ENCODE measurements at places on chromosomes 5 and 9.

DNA sequence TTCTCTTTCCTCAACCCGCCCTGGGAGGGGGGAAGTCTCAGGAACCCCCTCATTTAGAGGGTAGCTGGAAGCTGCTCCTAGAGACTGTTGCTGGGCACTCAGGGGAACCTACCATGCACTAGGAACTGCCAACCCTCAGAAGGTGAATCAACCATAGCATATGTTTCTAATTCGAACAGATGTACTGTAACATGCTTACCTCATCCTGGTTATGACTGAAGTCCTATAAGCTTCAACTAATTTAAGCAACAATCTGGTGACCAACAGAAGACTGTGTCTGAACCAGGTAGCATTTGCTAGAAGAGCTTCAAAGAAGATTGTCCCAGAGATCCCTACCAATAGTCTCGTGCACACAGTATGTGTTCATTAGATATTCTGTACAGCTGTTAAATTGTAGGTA, 5.7 kb upstream of the PRDM6 start:
- DNase-seq = no peak

DNA sequence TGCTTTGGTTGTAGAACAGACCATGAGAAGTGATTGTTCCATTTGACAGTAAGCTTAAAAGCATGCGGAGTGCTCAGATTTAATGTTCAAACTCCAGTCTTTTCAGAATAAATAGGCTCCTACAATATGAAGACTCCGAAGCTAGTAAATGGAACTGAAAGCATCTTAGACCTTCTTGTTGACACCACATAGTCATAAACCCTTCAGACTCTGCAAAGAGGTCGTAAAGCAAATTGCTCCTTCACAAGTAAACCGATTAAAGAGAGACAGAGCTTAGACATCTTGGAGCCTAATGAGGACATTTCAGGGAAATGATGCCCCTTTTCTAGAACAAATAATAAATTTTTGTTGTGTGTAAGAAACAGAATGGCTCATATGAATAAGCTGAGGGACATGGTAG, 511.0 kb upstream of the RIOK2 start:
- no peak for DNase-seq

DNA sequence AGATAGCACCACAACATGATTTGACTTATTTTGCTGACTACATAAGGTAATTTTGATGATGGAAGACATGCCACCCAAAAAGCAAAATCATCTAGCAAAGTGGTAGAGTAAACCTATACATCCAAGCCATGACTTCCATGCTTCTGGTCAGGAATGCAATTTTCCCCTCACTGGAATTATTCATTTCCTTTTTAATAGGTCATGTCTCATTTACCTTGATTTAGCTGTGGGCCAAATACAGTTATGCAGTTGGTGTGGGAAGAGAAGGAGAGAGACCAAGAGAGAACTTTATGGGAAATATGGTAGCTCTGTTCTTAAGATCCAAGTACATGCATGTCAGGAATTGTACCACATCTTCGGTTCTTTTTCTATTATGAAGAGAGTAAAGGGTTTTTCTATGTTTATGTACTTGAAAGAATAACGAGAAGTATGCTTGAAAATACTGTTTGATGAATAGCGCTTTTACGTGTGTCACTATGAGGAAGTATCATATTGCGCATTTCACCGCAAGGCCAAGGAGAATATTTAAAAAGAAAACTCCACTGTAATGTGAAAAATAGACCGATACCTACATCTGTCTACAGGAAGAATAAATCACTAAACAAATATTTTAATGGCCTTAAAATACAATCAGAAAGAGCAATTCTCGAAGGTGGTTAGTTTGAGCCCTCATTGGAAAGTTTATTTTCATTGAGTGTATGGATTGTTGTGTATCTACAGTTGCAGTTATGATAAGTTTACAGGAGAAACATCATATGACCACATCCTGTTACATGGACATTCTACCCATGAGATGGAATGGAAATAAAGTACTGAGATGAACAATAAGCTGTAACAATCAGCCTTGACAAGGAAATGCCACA, 134.0 kb downstream of the FOXD1 start:
- DNase-seq = no peak

DNA sequence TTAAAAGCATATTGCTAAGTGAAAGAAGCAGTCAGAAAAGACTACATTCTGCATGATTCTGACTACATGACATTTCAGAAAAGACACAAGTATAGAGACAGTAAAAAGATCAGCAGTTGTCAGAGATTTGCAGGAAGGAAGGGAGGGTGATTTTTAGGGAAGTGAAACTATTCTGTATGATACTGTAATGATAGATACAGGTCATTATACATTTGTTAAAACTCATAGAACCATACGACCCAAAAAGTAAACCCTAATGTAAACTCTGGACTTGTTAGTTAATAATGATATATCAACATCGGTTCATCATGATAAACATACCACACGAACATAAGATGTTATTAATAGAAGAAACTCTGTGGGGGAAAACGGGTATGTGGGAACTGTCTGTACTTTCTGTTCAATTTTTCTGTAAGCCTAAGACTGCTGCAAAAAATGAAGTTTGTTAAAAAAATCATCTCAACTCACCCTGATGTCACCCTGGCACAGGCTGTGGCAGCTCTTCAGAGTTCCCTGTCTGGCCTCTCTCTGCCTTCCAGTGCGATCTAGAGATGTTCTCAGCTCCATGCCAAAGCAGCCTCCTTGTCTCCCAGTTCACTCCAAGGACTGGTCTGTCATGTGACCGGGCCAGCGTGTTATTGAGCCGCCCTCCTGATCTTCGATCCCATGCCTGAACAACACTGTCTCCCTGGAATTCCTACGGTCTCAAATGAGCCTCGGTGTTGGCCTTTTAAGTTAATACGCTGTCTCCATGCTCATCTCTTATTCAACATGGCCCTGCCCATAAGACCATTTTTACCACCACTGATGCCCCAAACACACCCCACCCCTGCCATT, 35.4 kb downstream of the PRLR start:
- DNase-seq = no peak

GRCh38 chr5:166992874-166993722, 1298.3 kb upstream of the WWC1 start:
- no peak for DNase-seq

DNA sequence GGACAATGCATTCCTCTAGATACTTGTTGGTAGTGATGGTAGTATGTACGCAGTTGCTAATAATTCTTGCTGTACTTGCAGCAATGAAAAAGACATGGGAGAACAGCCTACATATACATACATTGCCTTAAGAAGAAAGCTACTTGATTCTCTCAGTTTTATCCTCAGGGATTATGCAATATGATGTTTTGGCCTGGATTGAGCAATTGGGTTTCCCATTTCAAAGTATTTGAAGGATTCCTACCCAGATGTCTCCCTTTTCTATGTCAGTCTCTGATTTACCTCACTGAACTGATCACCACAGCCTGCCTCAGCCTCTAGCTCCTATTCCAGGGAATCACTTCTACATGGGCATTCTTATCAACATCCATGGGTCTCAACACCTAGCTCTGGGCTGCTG, 210.1 kb upstream of the CDH10 start:
- DNase-seq = no peak

DNA sequence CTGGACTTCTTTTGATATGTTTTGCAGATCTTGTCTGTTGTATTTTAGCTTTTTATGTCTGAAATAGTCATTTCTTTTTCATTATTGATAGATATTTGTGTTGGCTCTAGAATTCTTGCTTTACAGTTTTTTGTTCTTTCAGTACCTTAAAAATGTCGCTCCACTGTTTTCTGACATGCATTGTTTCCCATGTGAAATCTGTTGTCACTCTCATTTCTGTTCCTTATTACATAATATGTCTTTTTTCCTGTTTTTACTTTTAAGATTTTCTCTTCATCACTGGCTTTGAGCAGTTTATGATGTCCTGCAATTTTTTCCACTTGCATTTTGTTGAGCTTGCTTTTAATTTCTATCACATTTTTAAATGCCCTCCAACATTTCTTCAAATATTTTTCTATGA, 270.4 kb upstream of the TARS1 start:
- no peak for DNase-seq

DNA sequence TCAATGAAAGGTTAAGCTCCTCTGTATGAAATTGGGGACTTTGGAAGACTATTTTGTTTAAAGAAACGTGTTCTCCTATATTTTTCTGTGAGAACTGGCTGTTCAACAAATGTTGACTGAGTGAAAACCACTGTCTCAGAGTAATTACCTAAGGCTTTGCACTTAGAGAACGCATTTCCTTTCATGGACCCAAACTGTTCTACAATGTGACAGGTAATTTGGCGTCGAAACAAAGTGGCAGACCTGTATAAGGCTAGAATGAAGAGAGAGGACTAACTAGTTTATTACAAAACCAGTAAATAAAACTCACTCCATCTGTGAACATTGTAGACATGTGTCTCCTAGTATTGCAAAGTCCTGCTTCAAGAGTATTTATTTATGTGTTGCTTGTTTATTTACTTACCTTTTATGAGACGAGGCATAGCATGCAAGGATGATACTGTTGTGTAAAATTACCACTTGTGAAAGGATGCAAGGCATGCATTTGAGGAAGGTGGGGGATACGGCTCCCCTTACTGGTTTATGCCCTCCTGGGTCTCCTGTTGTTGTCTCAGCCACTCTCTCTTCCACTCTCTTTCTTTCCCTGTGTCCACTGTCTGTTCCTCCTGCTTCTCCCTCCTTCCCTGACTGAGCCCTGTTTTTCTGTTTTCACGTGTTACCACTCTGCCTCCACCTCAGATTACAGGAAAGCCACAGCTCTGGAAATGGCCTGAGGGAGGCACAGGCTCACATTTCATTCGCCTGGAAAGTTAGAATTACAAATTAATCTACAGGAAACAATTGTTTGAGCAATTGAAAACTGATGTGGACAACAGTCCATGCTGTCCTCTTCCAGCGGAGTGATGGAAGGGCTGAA, 444.0 kb upstream of the ZNF608 start:
- no peak for DNase-seq

- no peak for DNase-seq
Observed at GRCh38 chr5:31218978-31219377, 25.5 kb downstream of the CDH6 start.

- no peak for DNase-seq
Observed at GRCh38 chr5:57772512-57772911, 289.9 kb upstream of the ACTBL2 start.

DNA sequence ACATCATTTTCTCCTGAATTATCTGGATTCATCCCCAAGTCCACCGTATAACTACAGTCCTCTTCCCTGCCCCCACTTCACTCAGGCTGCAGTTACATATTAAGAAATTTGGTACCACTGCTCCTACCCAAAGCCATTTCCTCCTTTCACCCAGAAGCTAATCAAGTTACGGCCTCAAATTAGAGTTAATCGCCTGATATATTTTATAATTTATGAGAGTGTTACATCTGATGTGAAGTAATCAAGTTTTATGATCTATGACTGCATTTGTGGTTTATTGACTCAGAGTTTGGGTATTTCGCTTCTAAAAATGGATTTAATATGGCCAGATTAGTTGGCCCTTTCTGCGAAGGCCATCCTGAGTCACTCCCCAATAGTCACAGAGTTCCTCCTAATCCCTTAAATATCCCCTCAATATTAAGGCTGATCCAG, 223.6 kb upstream of the KIF2A start:
- no peak for DNase-seq

- DNase-seq = no peak
Observed at GRCh38 chr5:10235350-10235749, 14.3 kb downstream of the ATPSCKMT start.

DNA sequence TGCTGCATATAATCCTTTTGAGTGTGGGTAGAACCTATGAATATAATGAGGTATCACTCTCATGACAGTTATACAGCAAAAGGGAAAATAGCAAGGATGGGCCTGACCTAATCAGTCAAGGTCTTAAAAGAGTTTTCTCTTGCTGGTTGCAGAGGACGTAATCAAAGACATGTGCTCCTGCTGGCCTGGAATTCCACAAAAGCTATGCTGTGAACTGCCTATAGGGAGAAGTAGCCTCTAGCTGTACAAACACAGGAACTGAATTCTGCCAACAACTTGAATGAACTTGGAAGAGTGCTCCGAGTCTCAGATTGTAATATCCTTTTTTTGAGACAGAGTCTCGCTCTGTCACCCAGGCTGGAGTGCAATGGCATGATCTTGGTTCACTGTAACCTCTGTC, 195.6 kb downstream of the PLK2 start:
- no peak for DNase-seq

- DNase-seq = no peak
Observed at GRCh38 chr5:39570403-39571027, 145.7 kb upstream of the DAB2 start.

GRCh38 chr5:16673241-16674201, 56.7 kb upstream of the RETREG1 start:
- DNase-seq = peak; percentile 62

GRCh38 chr5:140544986-140545385, 2.5 kb upstream of the EIF4EBP3 start:
- no peak for DNase-seq

- DNase-seq = no peak
Observed at GRCh38 chr9:42388846-42389245, 205.4 kb downstream of the SPATA31A6 start.

GRCh38 chr5:175290379-175290778, 153.6 kb downstream of the DRD1 start:
- no peak for DNase-seq

DNA sequence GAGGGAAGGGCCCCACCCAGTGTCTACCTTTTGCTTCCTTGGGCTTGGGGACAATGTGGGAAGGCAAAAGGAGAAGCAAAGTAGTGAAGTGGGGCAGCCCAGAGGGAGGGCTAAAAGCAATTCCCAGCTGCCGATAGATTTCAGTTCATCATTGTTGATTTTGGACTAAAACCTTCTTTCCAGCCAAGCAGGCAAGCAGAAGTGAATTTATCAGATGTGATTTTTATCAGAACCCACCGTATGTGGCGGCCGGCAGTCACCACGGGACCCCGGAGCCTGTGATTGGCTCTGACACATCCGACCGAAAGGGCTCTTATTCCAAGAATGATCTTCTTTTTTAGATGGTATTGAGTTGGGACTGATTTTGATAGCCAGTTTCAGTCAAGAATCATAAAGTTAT, 559.9 kb downstream of the PSAT1 start:
- DNase-seq = no peak

All from COR-L47 (cell line).